ENCODE measurements at places on chromosomes 7 and 10.
A peak's percentile ranks its signal among the peaks of the same experiment; 100 is the strongest.

- DNase-seq = no peak
These were observed 665.6 kb downstream of the MAGI2 start for GRCh38 chr7:78787854-78788253.

- DNase-seq = no peak
These were observed 203.9 kb upstream of the GPR26 start for GRCh38 chr10:123462246-123462645.

GRCh38 chr7:101535351-101535751 is 93.7 kb downstream of the MYL10 start:
- no peak for DNase-seq

- DNase-seq = no peak
These were observed 15.0 kb upstream of the SLC18A3 start for GRCh38 chr10:49595003-49595712.

- no peak for DNase-seq
These were observed 69.0 kb downstream of the CFAP46 start for GRCh38 chr10:132873395-132873794.

- no peak for DNase-seq
These were observed 75.5 kb downstream of the LRMDA start for GRCh38 chr10:75506930-75507329.

- no peak for DNase-seq
These were observed 1279.2 kb upstream of the AUTS2 start for GRCh38 chr7:68319061-68319460.

- no peak for DNase-seq
These were observed 67.5 kb upstream of the C10orf90 start for GRCh38 chr10:126738001-126738400.

DNA sequence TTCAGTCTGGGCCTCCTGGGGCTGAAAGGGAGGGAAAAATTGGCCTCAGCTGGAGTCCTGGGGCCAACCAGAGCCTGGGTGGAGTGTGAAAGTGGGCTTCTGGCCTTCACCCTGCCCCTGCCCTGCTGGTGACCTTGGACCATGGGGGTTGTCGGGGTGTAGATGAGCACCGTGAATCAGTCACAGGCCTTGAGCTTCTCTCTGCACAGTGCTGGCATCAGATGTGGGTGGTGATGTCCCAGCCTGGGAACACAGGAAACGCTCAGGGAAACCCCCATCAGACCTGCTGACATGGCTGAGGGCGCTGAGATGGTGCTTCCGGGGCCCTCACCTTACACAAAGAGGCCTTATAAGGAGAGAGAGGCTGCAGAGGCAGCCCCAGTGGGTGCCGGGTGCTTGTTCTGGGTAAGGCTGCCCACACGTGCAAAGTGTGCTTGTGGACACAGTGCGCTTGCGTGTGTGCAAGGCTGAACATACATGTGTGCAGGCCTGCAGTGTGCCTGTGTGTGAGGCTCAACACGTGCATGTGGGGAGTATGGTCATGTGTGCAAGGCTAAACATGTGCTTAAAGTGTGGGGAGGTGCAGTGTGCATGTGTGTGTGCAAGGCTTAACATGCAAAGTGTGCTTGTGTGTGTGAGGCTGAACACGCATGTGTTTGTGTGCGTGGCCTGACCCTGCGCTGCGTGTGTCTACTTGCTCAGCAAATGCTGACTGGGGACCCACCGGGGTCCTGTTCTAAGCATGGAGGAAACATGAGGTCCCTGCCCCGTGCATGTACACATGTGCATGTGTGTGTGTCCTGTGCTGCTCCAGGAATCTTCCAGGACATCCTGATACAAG is 6.5 kb downstream of the ARPC1B start:
- no peak for DNase-seq

GRCh38 chr10:22554461-22555182 is 159.8 kb downstream of the PIP4K2A start:
- peak; percentile 76 for DNase-seq

GRCh38 chr10:109987452-109988211 is 20.2 kb upstream of the ADD3 start:
- no peak for DNase-seq

DNA sequence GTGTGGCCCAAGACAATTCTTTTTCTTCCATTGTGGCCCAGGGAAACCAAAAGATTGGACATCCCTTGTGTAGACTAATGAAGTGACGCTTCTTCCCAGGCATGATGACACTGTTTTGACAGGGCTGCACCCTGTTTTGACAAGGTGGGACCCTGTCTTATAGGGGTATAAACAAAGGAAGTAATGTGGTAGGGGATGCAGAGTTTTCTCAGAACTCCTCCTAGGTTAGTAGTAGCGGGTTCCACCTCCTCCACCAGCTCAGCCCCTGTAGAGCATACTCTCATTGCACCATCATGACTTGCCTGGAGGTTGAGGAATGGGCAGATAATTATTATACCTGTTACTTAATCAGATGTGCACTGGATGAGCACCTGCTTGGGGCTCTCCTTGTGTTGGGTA is 123.1 kb downstream of the CCNY start:
- DNase-seq = no peak

GRCh38 chr10:70537398-70538194 is 59.0 kb downstream of the PALD1 start:
- no peak for DNase-seq

- peak; percentile 51 for DNase-seq
These were observed 110.6 kb upstream of the EFCAB10 start for GRCh38 chr7:105691680-105692564.

DNA sequence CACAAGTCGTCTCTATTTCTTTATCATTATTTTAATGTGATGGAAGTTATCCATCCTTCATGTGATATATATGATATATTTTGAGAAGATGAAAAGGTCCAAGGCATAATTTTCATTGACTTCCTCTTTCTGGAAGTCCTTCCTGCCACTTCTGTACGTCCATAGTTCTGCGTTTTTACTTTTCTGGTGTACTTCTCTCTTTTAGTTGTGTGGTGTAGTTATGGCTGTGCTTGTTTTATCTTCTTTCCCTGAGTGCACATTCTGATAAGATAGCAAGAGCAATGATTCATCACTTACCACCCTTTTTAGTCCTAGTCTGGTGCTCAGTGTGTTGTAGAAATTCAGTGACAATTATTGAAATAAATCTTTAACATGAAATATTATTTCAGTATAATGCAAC is 231.3 kb upstream of the FERD3L start:
- no peak for DNase-seq

DNA sequence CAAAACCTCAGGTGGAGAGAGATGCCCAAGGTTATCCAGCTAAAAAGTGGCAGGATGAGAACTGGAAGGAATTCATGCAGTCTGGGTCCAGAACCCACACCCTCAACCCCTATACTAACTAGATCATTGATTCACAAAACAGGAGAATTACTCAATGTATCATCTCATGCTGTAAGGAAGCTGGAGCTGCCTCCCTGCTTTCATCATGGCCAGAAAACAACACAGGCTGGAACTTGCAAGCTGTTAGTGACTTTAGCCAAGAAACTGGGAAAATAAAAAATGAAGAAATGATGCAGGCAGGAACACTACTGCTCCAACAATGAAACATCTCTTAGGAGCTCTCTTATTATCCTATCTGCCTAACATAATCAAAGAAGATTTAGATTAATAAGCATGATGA is 619.8 kb upstream of the CELF2 start:
- no peak for DNase-seq

GRCh38 chr7:112001091-112001826 is 204.9 kb downstream of the DOCK4 start:
- DNase-seq = peak; percentile 48

- DNase-seq = no peak
These were observed 54.1 kb downstream of the MTERF1 start for GRCh38 chr7:91826377-91826776.

- peak; percentile 30 for DNase-seq
These were observed 79.6 kb upstream of the MTPN start for GRCh38 chr7:136056651-136057231.

GRCh38 chr10:11446864-11447263 is 164.6 kb downstream of the USP6NL start:
- DNase-seq = no peak

DNA sequence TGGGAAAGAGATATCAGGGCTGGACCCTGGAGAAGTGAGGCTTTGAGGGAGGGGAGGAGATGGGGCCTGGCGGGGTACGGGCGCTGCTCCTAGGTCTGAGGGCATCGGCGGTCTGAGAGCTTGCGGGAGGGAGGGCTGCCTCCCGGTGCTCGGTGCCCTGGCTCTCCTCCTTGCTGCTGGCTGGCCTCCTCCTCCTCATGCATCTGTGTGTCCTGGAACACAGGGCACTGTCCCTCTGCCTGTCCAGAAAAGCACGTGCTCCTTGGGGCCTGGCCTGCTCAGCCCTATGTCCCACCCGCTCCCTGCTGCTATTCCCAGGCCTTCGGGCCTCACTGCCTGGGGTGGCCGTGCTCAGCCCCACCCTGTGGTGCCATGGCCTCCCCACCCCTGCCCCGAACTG is 166.9 kb downstream of the RNF216 start:
- no peak for DNase-seq

DNA sequence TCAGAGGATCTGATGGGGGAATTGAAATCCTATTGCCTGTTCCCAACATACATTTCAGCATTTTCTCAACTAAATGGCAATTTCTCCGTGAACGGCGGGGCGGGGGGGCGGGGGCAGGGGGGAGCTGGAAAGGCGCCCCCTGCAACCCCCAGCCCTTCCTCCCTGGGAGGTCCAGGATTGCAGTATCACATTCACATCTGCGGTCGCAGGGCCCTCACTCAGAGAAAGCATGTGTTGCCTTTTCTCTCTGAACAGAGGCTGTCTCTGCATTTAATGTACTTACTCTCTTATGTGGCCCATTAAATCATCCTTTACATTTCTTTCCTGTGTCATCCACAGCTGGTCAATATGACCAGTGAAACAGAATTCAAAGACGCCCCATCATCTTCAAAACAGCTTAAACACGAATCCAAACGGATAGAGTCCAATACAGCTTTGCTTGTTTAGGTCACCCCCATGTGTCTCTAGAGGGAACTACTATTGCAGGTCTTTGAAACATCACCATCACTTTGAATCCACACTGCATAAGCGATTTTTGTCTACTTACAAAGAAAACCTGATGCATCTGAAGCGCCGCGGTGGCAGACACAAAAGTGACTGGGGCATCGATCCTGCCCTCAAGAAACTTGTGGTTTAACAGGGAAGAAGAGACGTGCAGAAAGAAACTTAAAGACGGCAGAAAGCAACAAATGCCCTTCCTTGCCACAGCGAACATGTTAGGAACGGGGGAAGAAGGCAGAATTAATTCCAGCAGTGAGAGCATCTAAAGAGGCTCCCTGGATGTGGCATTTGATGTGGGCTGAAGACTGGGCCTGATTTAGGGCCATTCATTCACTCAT is 17.0 kb upstream of the ECHDC3 start:
- DNase-seq = peak; percentile 64

DNA sequence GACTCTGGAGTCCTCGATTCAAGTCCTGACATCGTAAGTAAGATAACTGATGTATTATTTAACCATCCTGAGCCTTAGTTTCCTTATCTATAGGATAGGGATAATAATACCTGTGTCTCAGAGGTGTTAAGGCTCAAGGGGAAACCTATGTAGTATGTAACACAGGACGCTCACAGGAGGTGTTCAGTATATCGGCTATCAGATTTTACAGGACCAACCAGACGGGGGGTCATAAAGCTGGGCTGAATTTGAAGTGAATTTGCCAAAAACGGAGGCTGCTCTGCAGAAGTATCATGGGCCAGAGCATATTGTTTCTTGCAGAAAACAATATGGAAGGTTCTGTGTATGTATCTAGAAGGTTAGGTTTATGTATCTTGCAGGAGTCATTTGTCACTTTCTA is 11.1 kb upstream of the ZNF282 start:
- no peak for DNase-seq

- no peak for DNase-seq
These were observed 1.9 kb downstream of the INA start for GRCh38 chr10:103278862-103279298.

DNA sequence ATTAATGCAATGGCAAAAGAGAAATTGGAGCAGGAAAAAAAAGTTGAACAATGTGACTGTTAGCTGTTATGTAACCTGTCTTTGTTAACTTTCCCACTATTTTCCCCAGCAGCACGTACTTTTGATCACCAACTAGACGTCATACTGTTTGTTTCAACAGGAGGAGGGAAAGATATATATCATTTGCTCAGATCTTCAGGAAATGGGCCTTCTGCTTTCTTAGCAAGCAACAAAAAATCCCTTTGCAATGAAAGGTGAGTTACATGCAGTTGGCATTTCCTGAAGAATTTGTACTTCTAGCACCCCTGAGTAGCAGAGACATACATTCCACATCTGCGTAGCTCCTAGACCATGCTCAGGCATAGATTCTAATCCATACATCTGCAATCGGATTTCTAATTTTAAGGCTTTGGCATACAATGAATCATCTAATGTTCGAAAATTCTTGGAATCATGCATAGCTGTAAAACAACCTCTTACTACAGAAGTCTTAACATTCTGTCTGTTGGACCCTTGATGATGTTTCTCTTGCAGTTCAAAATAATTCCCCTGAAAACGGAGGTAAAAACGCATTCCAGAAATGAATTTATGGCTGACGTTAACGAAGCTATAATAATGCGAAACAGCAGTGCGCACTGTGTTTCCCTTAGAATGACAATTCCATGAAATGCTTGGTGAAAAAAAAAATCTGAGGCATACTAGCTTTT is 286.9 kb upstream of the MGMT start:
- DNase-seq = no peak

GRCh38 chr7:120993553-120994191 is 5.2 kb downstream of the CPED1 start:
- DNase-seq = no peak

DNA sequence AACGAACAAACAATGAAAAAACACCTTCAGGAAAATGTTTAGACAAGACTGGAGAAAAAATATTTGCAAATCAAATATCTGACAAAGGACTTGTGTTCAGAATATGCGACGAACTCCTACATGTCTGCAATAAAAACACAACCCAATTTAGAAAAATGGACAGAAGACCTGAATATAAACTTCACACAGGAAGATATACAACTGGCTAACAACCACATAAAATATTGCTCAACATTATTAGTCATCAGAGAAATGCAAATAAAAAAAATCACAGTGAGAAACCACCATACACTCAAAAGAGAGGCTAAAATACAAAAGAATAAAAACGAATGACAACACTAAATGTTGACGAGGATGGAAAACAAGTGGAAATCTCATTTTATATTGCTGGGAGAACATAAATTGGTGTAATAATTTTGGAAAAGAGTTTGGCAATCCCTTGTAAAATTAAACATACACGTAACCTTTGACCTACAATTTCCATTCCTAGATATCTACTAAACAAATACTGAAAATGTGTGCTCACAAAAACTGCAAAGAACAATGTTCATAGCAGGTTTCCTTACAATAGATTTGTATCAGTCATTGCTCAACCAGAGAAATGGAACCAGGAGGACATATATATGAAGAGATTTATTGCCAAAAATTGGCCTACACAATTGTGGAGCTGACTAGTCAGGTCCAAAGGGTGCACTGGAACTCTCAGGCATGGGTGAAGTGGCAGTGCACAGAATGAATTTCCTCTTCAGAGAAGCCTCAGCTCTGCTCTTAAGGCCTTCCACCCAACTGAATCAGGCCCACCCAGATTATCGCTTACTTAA is 82.9 kb upstream of the OGDHL start:
- DNase-seq = no peak

DNA sequence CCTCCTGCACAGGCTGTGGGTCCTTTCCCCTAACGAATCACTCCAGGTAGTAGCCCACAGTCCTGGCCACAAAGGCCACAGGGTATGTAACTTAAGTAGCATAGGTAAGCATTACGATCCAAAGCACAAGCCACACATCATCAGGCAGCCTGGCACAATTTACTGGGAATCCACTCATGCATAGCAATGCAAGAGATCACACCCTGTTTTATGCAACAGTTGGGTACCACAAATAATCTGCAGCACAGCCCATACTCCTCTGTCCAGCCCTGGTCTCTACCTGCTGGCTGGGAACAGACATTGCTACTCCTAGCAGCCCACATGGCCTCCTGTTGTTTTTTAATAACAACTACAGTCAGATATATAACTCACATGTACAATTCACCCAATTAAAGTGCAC is 34.3 kb downstream of the SRPK2 start:
- DNase-seq = no peak

Measured in midbrain (tissue), 1 donor.